ENCODE measurements at places on chromosomes 6 and 20. TPM values are rescaled to one million over a fixed set of nuclear protein-coding genes. Genes with fewer than 3 reads are reported as not detected.
A peak's percentile ranks its signal among the peaks of the same experiment; 100 is the strongest.

GRCh38 chr6:41784581-41785171, 2.8 kb upstream of the TOMM6 start:
- DNase-seq, result no peak

DNA sequence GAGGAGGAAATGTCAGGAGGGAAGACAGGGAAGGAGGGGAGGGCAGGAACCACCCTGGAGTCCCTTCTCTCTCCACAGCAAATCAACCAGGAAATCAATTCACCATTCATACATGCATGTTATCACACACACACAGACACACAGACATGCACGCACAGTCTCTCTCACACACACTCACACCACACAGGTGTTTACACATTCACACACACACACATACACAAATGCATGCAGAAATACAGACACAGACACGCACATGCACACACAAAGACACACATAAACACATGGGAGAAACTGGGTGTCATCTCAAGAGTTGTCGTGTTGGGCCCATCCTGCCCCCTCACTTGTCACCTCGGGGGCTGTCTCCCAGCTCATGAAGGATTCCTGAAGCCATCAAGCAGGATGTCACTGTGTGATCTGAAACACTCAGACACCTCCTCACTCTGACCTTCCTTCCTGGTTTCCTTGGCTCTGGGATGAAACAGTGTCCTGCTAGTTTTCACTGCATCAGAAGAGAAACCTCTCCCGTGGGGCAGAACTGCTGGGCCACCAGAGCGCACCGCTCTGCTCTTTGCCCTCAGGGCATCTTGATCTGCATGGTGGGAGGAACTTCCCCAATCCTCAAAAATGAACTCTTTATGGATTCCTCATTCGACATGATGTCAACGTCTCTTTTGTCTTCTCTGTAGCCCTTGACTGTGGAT, 9.2 kb downstream of the RAET1G start:
- DNase-seq, result no peak

DNA sequence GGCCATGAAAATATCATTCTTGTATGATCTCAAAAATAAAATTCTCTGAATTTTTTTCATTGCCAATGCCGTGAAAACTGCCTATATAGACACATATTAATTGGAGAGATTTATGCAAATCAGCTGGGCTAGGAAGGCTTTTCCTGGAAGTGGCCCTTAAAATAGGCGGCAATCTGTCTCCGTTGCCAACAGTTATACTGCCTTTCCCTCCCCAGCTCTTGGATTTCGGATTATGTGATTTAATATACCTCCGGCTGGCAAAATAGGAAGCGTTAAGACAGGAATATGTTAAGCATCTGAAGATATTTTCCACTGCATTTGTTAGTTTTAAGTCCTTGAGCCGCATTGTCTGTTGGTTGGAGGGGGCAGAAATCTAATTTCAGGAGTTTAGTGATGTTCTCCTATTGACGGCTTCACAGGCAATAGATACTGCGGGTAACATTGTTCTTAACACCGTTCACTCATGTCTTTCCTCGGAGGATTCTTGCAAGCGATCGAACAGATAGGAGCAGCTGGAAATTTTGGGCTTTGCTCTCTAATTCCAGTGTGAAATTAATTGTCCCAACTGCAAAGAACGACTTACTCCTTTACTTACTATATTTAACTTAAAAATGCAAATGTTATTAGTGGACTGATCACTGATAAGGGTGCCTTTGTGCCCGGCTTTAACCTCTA, 113.3 kb downstream of the LINC00237 start:
- DNase-seq, result no peak

GRCh38 chr6:75893776-75894152, 144.7 kb downstream of the MYO6 start:
- DNase-seq, result no peak

DNA sequence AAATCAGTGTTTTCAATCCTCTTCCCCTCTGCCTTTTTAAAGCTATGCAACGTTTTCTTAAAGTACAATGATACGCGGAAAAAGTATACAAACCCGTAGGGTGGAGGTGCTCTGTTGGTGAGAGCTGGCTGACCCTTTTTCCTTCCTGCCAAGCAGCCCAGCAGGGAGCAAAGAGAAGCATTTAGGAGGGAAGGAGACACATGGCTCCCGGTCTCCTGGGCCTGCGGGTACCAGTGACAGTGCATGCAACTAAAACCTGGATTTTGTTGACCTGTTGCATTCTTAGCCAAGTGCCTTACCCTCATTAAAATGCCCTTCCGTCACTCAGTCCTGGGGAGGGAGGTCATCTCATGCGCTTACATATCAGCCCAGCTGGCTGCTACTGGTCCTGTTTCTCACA, 87.2 kb downstream of the SLX4IP start:
- DNase-seq, result no peak

- peak; percentile 92 for DNase-seq
These were observed at the start of gene MICA for GRCh38 chr6:31403283-31404060. Gene MICA (plus strand): TSS chr6:31403595. CDS start chr6:31403633, 38 bp downstream.

DNA sequence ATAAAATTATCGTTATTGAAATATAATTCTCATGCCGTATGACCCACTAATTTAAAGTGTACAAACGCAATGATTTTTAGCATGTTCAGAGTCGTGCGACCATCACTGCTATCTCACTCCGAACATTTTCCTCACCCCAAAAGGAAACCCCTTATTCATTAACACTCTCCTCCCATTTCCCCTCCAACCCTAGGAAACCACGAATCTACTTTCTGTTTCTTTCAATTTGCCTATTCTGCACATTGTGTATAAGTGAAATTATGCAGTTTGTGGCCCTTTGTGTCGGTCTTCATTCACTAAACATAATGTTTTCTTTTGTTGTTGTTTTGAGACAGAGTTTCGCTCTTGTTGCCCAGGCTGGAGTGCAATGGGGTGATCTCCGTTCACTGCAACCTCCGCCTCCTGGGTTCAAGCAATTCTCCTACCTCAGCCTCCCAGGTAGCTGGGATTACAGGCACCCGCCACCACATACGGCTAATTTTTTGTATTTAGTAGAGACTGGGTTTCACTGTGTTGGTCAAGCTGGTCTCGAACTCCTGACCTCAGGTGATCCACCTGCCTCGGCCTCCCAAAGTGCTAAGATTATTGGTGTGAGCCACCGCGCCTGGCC, 99.7 kb upstream of the ZNF217 start:
- DNase-seq, result no peak

DNA sequence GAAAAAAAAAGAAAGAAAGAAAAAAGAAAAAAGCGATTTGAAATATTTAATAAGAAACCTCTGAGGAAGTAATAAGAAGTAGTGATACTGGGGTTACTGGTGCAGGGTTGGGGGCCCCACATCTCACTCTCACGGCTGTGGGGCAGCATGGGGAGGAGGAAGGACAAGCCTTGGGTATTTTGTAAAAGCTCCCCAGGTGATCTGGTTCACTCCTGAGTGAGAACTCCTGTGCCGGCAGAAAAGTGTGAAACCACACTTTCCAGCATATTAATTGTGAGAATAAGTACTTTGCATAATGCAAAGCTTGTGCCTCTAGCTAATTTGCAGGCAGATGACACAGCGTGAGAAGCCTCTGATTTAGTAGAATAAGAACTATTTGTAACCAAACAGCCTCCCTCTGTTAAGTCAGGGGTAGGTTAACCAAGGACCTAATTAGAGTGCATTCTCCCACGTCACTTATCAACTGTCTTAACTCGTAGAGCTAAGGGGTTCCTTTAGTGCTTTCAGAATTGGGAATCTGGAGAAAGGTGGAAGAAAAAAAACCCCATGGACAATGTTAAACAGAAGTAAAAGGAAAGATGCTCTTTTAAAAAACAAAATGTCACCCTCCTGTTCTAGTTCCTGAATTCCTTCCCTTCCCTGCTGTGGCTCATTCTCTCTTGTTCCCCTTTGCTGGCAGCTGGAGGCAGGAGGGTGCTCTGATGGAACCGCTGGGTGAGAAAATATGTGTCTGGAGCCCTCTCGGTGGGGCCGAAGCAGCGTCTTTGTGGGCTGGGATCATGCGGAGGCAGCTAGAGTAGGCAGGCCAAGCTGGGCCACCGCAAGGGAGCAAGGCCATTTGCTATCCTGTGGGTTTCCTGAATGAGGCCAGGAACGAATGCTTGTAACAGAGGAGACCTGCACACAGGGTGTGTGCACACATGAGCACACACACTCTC, 108.7 kb downstream of the FYN start:
- no peak for DNase-seq

- no peak for DNase-seq
These were observed 27.8 kb upstream of the CENPW start for GRCh38 chr6:126312013-126312665.

DNA sequence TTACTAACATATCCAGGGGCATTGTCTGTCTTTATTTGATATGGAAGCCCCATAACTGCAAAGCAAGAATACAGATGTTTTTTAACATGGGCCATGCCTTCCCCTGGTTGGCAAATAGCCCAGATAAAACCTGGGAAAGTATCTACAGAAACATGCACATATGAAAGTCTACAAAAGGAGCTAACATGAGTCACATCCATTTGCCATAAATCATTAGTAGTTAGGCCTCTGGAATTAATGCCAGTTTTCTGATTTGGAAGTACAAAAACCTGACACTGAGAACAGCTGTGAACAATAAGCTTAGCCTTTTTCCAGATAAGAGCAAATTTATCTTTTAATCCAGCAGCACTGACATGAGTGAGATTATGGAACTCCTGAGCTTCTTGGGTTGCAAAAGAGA, 418.0 kb upstream of the IMPG1 start:
- no peak for DNase-seq

GRCh38 chr6:29656157-29656556, 735 bp upstream of the MOG start:
- peak; percentile 40 for DNase-seq

DNA sequence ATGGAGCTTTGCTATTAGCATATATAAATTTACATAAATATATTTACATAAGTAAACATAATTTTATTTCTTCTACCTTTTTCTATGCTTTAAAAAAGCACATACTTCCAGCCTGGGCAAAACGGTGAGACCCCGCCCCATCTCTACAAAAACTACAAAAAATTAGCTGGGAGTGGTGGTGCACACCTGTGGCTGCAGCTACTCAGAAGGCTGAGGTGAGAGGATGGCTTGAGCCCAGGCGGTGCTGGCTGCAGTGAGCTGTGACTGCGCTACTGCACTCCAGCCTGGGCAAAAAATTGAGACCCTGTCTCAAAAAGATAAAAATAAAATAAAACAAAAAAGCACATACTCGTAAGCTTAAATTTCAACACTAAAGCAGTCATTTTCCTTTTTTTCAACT, 30.3 kb downstream of the ELOVL5 start:
- DNase-seq, result no peak

DNA sequence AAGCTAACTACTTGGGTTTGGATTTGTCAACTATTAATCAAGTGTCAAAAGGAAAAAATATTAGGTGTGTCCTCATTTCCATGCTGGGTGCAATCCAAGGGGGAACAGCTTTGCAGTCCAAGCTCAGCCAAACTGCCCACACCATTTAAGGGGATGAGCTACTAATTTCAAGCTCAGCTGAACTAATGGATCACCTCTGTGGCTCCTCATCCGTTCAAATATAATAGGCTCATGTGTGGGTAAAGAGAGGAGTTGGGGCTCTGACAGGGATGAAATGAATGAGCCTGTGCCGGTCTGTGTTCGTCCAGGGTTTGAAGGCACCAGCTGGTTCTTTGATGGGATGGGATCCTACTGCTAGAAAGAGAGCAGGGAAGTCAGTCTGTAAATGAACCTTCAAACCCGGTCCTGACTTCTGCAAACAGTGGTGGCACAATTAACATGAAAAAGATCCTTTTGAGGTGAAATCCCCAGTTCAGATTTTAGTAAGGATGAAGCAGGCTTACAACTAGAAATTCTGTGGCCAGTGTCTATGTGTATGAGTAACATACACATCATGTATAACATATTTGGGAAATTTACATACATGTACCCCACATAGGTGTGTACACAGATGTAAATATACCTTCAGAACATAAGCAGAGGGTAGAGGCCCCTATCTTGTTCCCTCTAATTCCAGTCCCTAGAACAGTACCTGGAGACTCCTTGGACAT, 41.9 kb downstream of the TTI1 start:
- DNase-seq, result no peak

GRCh38 chr6:36592221-36592655, 1.9 kb upstream of the SRSF3 start:
- DNase-seq, result no peak

GRCh38 chr6:35611240-35611639, 77.5 kb downstream of the FKBP5 start:
- DNase-seq, result no peak

Gene ENPP1
- total RNA-seq, result 1.4 TPM

Gene MEI4
- 0.32 TPM for total RNA-seq

Gene COL11A2
- total RNA-seq, result 1.9 TPM

Gene ZNF165
- total RNA-seq, result 0.62 TPM

Gene SLC32A1
- total RNA-seq, result not detected

Gene TFAP2C
- 0.20 TPM for total RNA-seq

Gene DNPH1
- total RNA-seq, result 31.2 TPM

Gene AGER
- total RNA-seq, result 3.0 TPM

Gene RSPO4
- total RNA-seq, result 0.42 TPM

Gene SLC22A16
- total RNA-seq, result not detected

Gene OR2B6
- total RNA-seq, result not detected
